ENCODE measurements at places on chromosomes 2 and 18.

DNA sequence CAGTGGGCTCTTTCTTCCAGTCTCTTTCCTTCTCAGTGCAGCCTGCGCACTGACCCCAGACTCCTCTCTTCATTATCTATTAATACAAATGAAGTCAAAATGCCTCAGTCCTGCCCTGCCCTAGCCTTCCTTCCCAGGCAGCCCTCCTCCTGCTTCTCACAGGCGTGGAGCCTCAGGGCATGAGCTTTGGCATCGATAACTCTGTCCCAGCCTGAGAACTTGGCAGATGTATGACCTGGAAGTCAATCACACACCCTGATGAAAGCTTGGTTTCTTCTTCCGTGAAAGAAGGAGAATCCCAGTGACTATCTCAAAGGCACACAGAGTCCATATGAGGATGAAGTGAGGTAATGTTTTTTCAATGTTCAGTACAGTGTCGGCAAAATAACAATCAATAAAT, 600.7 kb upstream of the ID2 start:
- no peak for DNase-seq

DNA sequence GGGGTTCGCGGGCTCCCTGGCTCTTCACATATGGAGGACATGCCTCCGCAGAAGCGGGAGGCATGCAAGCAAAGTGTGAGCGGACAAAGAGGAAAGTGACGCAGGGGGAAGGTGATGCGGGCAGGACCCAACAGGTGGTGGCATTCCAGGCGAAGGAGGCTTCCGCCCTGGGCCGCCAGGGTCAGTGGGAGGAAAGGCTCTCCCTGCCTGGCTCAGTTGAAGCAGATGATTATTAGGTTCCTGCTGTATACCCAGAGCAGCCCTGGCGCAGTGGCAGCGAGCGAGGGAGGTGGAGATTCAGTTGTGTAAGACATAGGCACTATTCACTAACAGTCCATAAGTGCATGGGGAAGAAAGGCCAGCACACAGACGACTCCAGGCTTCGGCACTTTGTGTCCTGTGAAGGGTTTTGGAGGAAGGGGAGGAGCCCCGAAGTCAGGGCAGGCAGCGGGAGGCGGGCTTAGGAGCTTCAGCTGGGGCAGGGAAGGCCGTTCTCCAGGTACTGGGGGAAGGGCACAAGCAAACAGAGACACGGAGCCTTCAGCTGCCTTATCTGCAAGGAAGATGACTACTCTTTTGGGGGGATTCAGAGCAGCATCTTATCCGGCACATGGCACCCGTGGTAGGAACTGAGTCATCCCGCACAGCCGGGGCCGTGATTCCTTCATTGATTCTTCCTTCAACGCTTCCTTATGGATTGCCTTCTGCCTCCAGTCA, 89.8 kb downstream of the TGOLN2 start:
- no peak for DNase-seq

DNA sequence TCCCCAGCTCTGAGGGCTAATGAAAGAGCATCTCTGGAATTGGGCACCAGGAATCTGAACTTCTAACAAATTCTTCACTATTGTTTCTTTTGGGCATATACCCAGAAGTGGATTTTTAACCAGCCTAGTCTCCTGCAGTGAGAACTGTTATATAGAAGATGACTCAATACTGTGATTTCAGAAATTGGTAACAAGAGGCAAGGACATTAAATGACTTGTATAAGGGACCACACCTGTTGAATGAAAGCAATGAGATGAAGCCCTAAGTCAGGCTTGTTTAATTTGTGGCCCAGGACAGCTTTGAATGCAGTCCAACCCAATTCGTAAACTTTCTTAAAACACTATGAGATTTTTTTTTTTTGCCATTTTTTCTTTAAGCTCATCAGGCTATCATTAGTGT, 57.9 kb downstream of the EPC2 start:
- no peak for DNase-seq

- DNase-seq: no peak
Observed at GRCh38 chr2:72603481-72603880, 222.4 kb downstream of the EXOC6B start.

DNA sequence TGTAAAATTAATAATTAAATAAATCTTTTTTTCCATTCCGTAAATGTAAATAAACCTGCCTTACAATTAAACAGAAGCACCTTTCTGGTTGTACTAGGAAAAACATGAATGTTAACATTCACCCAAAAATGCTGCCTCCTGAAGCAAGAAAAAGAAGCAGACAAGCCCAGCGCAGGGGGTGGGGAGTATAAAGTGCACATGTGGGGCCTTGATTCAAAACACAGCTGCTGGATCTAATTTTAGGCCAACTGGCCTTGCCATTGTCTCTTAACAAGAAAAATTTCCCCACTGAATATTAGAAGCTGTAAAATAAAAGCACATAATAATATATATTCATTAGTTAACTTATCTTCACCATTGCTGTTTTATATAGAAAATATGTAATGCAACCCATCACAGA, 28.3 kb downstream of the TCF4 start:
- DNase-seq: no peak

- DNase-seq: no peak
Observed at GRCh38 chr2:5465859-5466258, 226.3 kb upstream of the SOX11 start.
